ENCODE measurements at places on chromosomes 6 and 20.

GRCh38 chr6:33430991-33431879 lies 11.4 kb downstream of the SYNGAP1 start:
- DNase-seq = peak; percentile 87

DNA sequence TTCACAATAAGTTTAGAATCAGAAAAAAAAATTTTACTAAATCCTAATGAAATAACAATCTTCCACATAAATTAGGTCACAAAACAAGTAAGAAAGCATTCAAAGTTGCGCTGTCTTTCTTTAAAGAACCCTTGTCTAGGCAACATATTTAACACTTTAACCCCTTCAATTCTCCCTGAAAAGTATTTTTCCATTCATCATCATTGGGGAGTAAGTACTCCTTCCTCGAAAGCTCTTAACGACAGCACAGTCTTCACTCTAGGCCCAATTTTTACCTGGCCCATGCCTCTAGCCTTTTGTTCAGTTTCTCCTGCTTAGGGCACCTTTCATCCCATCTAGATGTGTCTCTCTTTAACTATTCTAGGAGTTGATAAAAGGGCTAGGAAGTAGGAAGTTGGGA lies 2.6 kb downstream of the TSPYL1 start:
- no peak for DNase-seq

DNA sequence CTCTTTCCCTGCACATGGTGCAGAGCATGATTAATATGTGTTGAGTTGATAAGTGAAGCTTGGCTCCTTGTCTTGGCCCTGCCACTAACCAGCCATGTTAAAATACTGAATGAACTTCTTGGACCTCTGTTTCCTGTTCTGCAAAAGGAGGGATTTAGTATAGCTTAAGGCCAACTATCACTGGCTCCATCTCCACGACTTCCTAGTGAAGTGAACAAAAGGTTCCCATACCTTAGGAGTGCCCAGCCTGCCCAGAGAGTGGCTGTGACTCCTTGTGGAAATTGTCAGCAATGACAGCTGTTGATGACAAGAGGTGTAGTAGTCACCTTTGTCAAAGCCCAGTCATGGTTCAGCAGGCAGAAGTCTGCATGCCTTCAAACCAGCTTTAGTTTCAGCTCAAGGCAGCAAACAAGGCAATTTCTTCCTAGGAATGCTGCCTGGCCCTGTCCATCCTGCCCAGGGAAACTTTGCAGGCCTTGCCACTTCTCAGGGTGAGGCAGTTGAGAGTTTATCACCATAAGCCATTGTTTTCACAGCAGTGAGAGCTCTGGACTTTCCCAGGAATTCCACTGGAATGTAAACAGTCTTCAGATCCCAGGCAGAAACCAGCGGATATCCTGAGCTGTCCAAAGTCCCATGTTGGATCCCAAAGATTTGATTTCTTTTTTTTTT lies 169.7 kb upstream of the TNFAIP3 start:
- DNase-seq = peak; percentile 54

DNA sequence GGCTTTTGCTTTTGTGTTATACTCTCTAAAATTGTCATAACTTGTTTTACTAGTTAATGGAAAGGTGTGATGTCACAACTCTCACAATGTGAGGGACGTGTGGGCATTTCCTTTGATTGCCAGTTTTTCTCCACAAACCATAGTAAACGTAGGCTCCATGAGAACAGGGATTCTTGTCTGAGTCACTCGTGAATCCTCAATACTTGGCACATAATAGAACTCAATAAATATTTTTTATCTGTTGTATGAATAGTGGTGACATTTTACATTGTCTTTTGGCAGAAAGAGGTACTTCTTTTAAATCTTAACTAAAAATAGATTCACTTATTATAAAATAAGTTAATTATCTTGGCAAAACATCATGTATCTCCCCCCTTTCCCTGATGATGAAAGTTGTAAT lies 69.0 kb upstream of the CNKSR3 start:
- no peak for DNase-seq

DNA sequence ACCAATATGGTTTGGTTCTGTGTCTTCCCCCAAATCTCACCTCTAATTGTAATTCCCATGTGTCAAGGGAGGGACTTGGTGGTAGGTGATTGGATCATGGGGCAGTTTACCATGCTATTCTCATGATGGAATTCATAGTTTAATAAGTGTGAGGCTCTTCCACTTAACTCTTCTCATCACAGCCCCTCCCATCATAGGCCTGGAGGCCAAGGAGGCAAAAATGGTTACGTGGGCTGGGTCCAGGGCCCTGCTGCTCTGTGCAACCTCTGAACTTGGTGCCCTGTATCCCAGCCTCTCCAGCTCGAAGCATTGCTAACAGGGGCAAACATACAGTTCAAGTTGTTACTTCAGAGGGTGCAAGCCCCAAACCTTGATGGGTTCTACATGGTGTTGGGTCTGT lies 232.7 kb downstream of the ADGRG6 start:
- no peak for DNase-seq

GRCh38 chr6:68339488-68340131 lies 295.5 kb upstream of the ADGRB3 start:
- no peak for DNase-seq

DNA sequence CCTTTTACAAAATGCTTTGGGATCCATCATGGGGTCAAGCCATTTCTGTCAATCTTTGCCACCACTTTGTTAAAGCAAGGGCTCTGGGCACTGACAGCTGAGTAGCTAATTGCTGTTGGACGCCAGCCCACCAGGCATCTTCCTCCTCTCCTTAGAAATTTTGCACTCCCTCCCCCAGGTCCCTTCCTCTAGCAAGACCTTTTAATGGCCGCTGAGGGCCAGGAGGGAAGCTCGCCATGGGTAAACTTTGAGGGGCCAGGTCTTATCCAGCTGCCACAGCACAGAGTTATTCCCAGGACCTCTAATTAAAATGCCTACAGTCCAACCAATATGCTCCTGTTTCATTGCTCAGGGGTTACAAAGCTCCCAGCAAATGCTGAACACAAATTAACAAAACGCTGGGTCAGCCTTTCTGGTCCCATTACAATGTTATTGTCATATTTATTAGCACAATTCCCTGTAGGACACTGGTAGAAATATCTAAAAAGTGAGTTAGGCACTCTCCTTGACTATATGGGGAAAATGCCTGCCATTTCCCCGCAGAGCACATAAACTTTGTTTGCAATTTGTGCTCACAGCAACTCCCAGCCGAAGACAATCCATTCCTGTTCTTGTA lies 16.8 kb downstream of the SCML4 start:
- no peak for DNase-seq

DNA sequence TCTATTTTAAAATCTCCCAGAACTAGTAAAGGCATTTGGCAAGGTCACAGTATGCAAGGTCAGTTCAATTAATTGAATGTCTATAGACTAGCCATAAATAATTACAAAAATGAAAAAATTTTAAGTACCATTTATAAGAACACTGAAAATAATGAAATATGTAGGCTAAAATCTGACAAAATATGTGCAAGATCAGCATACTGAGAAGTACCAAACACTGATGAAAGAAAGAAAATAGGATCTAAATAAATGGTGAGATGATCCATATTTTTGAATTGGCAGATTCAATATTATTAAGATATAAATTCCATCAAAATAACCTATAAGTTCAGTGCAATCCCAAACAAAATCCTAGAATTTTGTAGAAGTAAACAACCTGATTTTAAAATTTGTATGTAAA lies 28.0 kb upstream of the NELFCD start:
- no peak for DNase-seq

GRCh38 chr6:42038811-42039408 lies 11.4 kb upstream of the TAF8 start:
- no peak for DNase-seq

DNA sequence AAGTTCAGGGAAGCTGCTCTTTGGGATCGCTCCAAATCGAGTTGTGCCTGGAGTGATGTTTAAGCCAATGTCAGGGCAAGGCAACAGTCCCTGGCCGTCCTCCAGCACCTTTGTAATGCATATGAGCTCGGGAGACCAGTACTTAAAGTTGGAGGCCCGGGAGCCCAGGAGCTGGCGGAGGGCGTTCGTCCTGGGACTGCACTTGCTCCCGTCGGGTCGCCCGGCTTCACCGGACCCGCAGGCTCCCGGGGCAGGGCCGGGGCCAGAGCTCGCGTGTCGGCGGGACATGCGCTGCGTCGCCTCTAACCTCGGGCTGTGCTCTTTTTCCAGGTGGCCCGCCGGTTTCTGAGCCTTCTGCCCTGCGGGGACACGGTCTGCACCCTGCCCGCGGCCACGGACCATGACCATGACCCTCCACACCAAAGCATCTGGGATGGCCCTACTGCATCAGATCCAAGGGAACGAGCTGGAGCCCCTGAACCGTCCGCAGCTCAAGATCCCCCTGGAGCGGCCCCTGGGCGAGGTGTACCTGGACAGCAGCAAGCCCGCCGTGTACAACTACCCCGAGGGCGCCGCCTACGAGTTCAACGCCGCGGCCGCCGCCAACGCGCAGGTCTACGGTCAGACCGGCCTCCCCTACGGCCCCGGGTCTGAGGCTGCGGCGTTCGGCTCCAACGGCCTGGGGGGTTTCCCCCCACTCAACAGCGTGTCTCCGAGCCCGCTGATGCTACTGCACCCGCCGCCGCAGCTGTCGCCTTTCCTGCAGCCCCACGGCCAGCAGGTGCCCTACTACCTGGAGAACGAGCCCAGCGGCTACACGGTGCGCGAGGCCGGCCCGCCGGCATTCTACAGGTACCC lies at the start of gene ESR1:
TSS of gene ESR1 (plus strand) at position 170 of the 858 bp plus-strand sequence. CDS start at position 401, 231 bp downstream.
- no peak for DNase-seq

- DNase-seq = no peak
Measured at GRCh38 chr20:18314786-18315406, 26.6 kb downstream of the ZNF133 start.

GRCh38 chr6:78611102-78611620 lies 256.2 kb upstream of the IRAK1BP1 start:
- DNase-seq = no peak

DNA sequence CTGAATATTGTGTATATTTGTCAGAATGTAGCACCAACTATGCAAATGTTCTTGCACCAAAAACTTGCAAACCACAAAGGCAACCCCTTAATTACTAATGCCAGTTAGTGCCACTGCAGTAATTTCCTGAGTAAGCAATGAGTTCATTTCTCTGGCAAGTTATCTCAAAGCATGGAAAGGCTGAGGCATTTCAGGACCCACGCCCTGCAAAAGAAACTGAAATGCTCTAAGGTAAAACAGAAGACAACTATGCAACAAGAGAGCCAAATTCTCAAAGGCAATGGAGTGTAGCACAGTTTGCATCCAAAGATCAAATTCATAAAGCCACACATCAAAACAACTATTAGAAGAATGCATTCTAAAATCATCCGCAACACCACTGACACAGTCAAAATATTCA lies 994.4 kb downstream of the EYS start:
- DNase-seq = no peak

- DNase-seq = no peak
Measured at GRCh38 chr6:135033238-135033637, 21.4 kb downstream of the HBS1L start.

GRCh38 chr6:45991189-45991588 lies 24.5 kb downstream of the CLIC5 start:
- DNase-seq = no peak

DNA sequence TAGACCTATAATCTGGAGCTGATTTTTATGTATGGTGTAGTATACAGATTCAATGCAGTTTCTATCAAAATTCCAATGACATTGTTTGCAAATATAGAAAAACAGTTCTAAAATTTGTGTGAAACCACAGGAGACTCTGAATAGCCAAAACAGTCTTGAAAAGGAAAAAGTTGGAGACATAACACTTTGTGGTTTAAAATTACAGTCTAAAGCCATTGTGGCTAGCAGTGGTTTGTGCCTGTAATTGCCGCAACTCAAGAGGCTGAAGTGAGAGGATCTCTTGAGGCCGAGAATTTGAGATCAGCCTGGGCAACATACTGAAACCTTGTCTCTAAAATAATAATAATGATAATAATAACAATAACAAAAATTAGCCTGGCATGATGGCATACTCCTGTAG lies 213.7 kb downstream of the CDKAL1 start:
- no peak for DNase-seq

GRCh38 chr20:43722153-43722505 lies 4.7 kb downstream of the GTSF1L start:
- DNase-seq = no peak

DNA sequence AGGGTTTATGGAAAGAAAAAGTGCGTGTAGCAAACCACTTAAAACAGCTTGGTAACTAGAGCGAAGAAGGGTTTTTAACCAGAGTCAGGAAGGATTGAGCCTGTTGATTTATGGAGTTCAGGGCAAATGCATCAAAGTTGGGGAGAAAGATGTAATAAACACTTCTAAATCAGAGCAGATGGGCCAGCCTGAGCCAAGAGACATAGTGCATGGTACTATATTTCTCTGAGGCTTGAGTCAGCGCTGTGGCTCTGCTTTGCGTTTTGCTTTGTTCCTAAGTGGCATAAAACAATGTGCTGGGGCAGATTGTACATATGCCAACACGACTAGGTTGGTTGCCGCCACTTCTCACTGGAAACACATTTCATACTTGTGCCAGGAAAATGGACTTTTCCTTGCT lies 111.3 kb downstream of the BCKDHB start:
- DNase-seq = no peak

DNA sequence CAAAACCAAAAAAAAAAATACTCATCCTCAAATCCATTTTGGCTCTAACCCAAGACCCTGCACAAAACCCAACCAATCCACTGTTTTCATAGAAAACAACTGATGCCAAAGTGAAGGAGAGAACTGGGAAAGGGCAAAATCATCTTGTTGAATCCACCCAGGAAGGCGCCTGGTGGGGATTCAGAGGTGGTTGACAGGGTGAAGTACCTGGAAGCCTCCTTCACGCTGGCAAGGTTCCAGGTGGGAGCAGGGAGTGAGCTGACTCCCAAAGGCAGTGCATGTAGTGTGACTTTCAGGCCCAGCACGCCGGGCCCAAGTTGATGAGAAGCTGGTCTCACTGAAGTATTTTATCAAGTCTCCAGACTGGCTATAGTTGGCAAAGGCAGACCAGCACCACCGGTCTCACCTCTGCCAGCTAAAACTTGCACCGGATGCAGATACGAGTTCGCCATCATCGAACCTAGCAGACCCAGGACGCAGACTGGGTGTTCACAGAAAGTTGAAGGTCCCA lies 16.5 kb downstream of the PPP1R10 start:
- DNase-seq = no peak

DNA sequence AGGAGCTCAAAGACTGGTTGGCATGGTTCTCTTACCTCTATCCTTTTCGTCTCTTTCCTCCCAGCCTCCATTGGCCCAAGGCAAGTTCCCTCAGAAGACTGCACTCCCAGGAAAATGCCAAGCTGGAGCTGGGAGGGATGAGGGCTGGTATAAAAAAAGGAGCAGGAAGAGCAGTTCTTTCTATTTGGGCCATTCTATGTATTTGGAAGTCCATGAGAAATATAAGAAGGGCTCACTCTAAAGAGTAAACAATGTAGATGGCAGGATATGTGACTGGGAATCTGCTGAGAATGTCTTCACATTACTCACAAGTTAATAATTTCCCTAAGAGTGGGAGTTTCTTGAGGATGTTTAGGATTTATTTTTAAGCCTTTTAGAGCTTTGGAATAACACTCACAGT lies 36.6 kb upstream of the ADTRP start:
- DNase-seq = no peak

- no peak for DNase-seq
Measured at GRCh38 chr6:160348223-160349019, at the start of gene SLC22A3. Gene SLC22A3, plus strand, starts transcription at chr6:160348378. Its CDS starts 42 bp downstream, at chr6:160348420.

All from urothelium cell line (cell line).